HuH-7 (cell line): ENCODE measurements at places on chromosomes 13 and 19.

DNA sequence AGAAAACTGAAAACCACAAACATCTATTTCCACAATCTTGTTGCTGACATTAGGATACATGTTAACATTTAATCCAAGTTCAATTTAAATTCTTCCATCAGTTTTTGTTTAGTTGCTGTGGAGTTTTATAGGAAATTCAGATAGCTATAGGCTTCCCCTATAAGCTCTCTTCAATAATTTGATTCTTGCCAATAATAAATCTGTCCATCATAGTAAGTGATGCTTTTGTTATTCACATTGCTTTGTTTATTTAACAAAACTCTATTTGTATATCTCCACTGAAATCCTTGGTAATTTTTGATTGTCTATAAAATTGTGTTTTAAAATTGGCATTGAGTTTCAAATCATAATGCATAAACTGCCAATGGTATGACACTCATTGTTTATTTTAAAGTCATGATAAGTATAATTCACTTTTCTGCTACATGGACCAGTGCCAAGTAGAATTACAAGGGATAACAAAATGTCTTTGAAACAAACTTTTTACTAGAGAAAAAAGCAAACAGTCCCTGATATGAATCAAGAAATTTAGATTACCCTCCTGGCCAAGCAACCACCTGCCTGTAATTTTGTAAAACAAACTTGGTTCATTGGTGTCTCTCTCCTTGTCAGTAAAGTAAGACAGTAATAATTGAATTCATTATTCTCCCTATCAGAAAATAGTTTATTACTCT, 577.3 kb upstream of the GPC6 start:
- DNase-seq: no peak

GRCh38 chr19:5968431-5969373, 9.2 kb downstream of the RANBP3 start:
- DNase-seq: no peak

DNA sequence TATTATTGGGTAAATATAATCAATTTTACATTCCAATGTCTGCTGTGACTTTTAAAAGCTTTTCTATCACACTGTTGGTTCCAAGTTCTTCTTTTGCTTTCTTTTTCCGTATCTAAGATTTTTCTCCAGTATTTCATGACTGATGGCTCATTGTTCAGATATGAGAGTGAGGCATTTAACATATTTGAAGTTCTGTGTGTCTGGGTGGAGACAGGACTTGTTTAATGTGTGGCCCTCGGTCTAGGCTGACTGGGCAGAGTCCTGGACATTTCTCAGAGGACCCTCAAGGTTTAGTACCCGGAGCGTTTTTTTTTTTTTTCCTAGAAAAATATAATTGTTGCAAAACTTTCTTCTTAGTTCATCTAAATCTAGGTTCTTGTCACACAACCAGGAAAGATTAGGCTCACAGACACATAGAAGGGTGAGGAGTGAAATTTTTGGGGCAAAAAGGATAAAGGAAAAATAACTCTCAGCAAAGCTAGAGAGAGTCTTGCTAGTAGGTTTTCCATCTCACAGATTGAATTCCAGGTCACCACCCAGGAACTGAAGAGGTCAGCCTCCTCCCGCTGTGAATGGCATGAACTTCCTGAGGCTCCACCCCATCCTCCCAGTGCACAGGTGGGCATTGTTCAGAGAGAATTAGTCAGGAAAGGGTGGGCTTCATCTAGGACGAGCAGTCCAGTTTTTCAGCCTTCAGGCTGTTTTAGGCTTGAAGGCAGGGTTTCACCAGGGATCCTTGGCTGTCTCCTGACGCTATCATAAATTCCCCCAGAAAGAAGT, 1002.4 kb upstream of the PCDH9 start:
- no peak for DNase-seq

- no peak for DNase-seq
These were observed 14.8 kb downstream of the CEBPG start for GRCh38 chr19:33388231-33388724.

DNA sequence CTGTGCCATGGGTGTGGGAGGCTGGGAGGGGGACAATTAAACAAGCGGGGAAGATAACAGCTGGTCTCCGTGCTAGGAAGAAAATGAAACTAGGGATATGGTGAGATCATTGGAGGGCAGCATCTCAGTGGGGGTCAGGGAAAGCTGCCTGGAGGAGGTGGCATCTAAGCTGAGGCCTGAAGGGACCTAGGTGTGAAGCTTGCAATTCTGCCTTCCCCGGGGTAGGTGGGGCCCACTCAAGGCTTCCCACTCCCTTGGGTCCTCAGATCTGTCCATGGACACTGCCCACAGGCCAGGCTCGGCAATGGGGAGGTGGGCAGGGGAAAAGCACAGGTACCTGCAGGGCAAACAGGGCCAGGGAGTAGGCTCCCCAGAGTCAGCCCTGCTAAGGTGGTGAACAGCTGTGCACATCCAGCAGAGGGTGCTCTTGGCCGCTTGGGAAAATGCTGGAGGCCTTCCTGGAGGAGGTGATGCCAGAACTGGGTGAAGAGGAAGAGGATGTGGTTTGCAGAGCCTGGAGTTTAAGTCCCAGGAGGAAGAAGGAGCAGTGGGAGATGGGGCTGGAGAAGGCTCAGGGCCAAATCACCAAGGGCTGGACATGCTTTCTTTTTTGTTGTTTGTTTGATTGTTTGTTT, 25.7 kb upstream of the CCNE1 start:
- DNase-seq: peak; percentile 55
